ENCODE measurements at places on chromosomes 7 and 10.

GRCh38 chr7:46607176-46607575 lies 686.1 kb upstream of the IGFBP3 start:
- DNase-seq: no peak

DNA sequence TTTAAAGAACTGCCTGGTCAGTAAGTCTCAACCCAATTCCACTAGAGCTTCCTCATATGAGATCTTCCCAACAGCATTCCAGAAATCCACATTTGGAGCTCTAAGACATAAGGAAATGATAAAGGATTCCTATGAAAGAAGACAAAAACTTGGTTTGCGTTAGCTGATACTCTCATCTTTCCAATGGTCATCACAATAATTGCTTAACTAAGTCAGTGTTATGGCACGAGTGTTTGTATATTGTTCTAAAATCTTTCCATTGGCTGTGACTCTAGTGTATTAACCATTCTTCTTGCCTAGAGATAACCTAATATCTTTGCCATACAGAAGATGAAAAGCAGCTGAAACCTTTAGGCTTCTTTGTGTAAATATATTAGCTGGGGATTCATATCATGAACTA lies 289.0 kb downstream of the SNX13 start:
- no peak for DNase-seq

DNA sequence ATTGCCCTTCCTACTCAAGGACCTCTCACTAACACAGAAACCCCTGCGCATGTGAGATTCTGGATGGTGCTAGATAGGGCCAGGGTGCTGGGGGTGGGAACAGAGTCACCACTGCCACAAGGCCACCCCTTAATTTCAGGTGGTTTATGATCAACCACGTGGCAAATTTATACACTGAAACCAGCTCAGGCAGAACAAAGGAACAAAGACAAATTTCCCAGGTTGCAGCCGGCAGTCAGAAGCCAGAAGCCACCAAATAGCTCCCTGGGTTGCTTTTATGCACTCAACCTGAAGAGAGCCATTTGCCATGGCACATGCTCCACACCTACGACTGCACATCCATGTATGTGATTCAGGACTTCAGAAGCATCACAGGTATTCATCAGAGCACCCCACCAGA lies 2.5 kb downstream of the VOPP1 start:
- DNase-seq: no peak

DNA sequence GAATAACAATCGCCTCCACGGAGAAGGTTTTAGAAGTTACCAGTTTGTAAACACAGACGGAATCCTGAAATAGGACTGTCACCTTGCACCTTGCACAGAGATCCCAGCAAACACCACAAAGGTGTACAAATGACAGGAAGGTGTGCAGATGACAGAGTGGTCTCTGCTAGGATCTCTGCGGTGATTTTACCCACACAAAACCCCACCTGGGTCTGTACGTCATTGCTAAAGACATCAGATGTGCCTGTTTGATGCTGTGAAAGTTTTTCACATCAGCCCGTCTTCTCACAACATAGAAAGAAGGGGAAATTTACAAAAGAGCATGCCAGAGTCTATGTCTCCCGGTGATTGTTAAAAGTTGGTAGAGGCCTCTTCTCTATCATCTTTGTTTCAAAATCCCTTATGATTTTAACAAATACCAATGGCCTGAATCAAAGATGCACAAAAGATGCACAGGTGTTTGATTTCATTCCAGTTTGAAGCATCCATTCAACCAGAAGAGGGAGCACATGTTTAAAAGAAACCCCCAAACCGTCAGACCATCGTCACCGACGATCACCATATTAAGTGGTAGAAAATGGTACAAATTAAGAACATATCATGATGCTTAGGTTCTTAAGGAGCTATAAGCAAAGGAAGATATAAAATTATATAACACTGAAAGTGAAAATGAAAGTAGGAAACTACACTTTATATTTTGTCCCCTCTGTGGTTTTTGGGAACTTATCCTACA lies 576.5 kb downstream of the PTPRN2 start:
- DNase-seq: no peak

GRCh38 chr10:60870803-60871202 lies 73.2 kb downstream of the RHOBTB1 start:
- DNase-seq: no peak

- DNase-seq: no peak
Observed at GRCh38 chr10:110392868-110393740, 88.4 kb upstream of the SMNDC1 start.

- DNase-seq: no peak
Observed at GRCh38 chr10:94264085-94264484, 98.7 kb downstream of the NOC3L start.

DNA sequence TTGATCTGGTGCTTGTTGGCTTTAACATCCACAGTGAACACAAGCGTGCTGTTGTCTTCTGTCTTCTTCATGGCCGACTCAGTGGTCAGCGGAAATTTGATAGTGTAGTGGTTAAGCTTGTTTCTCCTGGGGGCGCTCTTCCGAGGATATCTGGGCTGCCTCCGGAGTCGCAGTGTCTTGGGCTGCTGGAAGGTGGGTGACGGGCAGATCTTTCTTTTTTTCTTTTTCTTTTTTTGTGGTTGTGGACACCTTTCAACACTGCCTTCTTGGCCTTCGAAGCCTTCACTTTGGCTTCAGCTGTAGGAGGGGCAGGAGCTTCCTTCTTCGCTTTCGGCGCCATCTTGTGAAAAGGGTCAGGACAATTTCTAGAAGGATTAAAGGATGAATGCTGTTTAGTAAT lies 23.8 kb upstream of the RPA3 start:
- no peak for DNase-seq

DNA sequence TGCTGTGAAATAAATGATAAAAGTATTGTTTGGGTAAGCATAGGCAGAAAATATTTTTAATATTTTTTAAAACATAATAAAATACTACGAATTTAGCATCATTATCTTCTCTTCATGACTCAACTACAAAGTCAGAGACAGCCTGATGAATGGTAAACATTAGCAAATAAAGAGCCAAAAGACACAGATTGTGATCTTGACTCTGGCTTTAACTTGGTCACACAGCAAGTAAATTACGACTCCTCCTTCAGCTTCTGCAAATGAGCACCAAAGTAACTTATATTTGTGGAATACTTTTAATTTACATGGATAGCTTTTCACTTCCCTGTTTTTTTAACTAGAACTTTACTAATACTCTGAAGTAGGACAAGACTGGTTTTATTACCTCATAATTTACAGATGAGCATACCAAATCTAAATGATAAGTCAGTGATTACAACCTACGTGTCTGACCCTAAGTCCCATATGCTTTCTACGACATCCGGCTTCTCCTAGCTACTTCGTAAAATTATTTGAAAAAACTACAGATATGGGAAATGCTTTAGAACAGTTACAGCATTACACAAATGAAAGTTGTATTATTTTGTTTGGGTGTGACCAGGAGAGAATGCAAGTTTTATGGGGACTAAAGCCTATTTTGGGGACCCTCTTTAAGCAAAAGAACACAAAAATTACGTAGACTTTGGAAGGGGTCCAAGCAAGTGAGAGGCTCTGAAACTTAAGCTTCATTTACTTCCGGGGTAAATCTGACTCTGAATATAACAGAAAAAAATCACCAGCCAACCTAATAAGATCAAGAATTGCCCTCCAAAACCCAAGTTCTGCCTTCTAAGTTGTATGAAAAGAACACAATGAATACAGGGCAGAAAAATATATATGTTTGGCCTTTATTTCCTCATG lies 133.8 kb downstream of the CPEB3 start:
- DNase-seq: no peak

- no peak for DNase-seq
Observed at GRCh38 chr10:132707121-132707775, 78.7 kb downstream of the NKX6-2 start.

DNA sequence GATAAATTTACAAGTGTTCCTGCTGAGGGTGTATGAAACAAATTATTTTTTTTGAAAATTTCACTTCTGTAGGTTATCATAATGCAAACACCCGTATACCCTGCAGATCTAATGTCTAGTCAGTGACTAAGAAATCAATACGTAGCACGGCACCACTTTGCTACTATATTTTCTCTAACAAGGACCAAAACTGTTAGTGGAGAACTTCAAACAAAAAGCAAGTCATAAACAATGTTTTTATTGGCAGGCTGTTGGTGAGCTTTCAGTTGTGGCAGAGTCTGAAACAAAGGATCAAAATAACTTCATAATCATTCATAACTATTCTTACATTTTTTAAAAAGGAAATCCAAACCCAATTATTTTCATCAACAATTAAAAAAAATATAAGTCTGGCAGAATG lies 11.8 kb downstream of the SEM1 start:
- no peak for DNase-seq

DNA sequence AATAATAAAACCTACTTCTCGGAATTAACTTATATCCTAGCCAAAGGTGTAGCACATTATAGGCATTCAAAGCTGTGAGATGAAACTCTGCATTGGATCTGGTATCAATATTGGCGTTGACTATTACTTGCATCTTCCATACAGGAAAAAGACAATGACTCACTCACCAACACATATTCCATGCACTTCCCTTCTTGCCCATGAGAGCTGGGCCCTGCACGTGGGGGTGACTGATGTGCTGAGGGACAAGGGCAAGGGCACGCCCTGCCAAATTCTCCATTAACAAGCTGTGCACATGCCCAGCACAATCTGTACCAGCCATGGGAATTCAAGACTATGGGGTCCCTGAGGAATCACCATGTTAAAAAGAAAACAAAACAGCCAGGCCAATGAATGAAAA lies 188.1 kb upstream of the PDE1C start:
- DNase-seq: no peak

- DNase-seq: no peak
Observed at GRCh38 chr10:47276576-47277351, 23.2 kb upstream of the GDF10 start.

DNA sequence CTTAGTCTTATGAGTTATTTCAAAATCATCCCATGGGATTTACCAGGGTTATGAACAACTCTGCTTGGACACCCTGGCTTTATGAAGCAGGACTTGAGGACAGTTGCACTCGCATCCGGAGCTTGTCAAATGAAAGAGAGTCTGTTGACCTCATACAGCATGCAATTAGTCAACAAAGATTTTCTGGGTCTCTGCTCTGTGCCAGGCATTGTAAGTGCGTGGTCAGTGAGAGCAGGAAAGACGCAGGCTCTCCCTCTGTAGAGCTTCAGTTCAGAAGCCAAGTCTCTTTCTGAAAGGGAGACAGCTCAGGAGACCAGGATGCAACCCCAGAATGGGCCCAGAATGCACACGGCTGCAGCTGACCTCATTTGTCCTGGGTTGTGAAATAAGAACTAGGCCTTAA lies 45.5 kb upstream of the DMBT1 start:
- DNase-seq: no peak

GRCh38 chr7:47577321-47577919 lies 4.5 kb downstream of the TNS3 start:
- no peak for DNase-seq

- DNase-seq: no peak
Observed at GRCh38 chr10:22621726-22622125, 92.7 kb downstream of the PIP4K2A start.

DNA sequence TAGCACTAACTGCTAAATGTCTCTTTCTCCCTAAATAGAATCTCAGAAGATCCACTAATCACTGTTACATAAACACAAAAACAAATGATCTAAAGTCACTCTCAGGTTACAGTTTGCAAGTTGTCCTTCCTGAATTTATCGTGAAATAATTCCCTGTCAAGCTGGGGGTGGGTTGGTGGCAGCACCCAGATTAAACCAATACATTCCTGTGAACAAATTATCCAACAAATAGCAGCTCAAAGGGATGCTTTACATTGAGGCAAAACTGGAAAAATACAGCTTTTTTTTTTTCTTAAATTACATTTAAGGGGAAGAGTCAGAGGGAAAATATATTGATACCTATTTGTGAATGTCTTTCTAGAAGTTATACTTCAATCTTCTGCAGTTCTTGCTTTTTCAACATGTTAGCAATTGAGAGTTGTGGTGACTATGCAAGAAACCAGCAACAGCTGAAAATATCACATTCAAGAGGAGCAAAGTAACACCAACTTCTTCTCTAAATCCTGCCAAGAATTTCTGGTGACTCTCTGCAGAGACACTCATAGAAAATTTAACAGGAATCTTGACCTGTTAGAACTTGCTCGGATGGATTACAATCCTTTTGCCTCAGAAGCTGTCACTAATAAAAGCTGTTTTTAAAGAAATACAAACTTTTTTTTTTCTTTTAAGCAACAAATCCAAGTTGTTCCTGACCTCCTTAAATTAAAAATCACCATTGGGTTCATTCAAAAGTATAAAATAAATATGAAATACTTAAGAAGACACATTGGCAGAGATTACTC lies 18.9 kb downstream of the LMOD2 start:
- no peak for DNase-seq

DNA sequence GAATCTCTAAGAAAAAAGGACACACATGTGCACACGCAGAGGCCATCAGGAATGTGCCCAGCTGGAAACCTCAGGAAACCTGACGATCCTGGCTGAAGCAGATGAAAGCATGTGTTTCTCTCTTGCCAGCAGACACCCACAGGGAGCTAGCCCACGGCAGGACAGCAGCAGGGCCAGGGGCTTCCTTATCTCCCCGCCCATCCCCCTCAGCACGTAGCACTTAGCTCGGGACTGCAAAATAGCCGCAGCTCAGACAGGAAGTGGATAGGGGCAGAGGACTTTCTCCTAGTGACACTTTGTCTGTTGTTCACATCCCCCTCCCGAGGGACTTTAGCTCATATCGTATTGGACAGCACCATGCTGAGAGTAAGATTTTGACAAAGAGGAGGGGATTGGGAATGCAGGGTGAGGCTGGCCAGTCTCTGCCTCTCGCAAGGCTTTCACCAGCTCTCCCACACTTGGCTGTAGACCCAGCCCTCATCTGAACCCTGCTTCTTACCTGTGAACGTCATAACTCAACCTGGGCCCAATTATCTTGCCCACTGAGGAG lies 63.8 kb downstream of the MKI67 start:
- no peak for DNase-seq

- DNase-seq: no peak
Observed at GRCh38 chr10:79273604-79274003, 73.7 kb upstream of the PPIF start.

- DNase-seq: no peak
Observed at GRCh38 chr7:158596745-158597144, 9.1 kb upstream of the PTPRN2 start.

- DNase-seq: peak; percentile 3
Observed at GRCh38 chr7:26305090-26305868, 13.6 kb downstream of the SNX10 start.

GRCh38 chr10:3067859-3068179 lies 471 bp downstream of the PFKP start:
- DNase-seq: no peak

DNA sequence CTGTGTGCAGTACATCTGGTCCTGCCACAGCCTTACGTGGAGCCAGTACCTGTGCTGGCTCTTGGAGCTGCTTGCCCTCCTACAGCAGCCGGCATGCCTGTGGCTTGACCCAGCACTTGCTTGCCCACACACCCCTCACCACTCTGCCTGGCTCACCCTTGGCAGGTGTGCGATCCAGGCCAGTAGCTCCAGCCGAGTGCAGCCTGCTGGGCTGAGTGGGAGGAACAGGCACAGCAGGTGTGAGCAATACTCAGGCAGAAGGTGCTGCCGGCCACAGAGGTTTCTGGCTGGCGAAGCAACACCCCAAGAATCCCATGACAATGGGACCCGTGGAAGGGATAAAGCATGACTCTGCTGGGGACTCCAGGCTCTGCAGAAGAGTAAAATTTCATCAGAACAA lies 173.5 kb upstream of the ADCY1 start:
- no peak for DNase-seq
